ENCODE measurements at places on chromosomes 2 and 18.

GRCh38 chr2:216583606-216584005, 49.6 kb upstream of the IGFBP2 start:
- DNase-seq = no peak

DNA sequence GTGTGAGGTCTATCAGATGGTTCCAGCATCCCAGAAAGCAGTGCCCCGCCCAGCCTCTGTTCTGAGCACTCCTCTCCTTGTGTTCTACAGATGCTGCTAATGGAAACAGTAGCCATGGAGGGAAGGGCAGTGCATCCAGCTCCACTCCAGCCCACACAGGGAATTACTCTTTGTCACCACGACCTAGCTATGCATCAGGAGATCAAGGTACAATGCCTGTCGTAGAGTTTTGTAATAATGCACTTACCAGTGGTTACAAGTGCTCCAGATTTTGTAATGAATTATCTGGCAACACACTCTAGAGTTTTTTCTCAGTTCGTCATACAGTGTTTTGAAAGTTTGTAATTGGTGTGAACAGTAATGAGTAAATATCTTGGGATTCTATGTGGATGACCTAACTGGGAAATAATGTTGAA, 161.1 kb downstream of the ESCO1 start:
- DNase-seq = no peak

DNA sequence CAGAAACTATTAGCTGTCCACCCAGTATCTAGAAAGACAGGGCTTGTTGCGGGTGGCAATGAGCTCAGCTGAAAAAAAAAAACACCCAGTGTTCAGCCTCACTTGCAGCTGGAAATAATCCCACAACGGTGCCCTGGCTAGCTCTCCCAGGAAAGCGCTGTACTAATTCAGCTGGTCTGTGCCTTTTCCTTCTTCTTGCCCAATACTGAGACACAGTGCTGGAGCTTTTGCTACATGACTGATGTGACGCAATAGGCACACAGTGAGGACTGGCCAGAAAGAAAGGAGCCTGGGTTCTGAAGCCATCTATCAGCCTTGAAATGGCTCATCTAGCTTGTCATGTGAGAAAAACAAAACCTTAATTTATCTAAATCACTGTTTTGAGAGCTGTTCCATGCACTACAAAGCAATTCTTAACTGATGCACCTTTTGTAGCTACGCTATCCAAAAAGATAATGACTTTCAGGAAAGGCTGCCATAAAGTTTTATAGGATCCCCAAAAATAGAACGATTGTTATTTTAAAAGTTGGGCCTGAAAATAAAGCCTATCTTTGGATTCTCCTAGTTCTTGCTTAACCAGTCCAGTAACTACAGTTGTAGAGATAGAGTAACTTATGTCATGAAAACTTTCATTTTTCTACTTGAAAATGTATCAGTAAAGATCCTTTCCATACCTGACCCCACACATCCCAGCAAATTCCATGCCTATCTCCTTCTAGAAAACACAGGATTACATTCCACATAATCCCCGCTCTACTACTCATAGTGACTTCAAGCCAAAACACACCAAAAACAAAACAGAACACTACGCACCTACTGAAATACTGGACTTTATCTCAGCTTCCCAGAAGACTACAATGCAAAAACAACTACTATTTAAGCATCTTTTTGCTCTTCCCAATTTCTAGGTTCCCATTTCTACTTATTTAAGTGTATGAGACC, 15.9 kb downstream of the KIDINS220 start:
- no peak for DNase-seq

GRCh38 chr2:126449677-126450076, 206.3 kb upstream of the GYPC start:
- DNase-seq = no peak

GRCh38 chr2:156331572-156332283, 793 bp downstream of the NR4A2 start:
- no peak for DNase-seq

GRCh38 chr2:194319222-194319992, 1337.6 kb upstream of the SLC39A10 start:
- no peak for DNase-seq

GRCh38 chr2:170974304-170974993, 45.4 kb downstream of the GORASP2 start:
- no peak for DNase-seq

DNA sequence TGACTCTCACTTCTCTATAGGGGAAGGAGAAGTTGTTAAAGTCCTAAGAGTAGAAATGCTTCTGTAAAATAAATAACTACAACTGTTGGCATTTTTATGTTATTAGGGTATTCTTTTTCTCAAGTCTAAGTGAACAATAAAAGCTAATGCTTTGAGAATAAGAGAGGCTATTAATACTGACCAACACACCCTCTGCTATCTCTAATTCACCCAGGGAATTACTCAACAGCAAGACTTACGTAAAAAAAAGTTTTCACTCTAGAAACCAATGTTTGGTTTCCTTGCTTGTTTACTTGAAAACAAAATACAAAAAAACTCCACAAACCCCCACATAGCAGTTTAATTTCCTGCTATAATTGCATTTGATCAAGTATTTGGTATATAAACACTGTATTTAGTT, 25.2 kb downstream of the CHN1 start:
- no peak for DNase-seq

Measured in NCI-H187 treated with DMSO at 0.1 percent for 48 hours (cell line).